ENCODE measurements at places on chromosomes 7 and 10.

DNA sequence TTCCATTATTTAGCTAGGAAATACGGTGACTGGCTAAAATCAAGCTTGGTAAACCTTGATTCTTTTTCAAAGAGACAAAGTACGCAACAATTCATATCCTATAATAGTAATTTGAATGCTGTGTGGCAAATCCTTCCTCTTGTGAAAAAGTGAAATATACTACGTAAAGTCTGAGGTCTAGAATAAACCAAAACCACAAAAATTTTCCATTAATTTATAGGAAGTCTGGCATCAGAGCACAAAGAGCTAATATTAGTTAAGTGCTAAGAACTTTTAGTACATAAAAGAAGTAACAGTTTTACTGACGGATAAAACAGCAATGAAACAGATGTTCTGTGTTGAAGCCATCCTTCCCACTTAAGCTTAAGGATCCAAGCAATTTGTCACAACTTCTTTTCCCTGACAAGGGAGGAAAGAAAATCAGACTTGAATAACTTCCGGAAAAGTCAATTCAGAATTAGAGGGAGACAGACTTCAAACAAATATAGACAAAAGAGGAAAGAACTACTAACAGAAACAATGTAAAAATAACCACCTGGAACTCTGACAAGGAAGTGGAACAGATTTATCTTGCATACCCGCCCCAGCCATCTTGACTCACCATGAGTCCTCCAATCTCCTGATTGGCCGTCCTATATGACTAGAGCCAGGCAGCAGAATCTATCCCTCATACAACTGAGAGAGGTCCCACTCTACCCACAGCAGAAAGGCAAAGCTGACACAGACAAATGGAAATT lies 34.6 kb downstream of the RHEB start:
- DNase-seq: no peak

- no peak for DNase-seq
These were observed 66.0 kb upstream of the DUSP5 start for GRCh38 chr10:110431659-110432058.

- DNase-seq: no peak
These were observed 1.1 kb upstream of the CSGALNACT2 start for GRCh38 chr10:43136995-43137716.

DNA sequence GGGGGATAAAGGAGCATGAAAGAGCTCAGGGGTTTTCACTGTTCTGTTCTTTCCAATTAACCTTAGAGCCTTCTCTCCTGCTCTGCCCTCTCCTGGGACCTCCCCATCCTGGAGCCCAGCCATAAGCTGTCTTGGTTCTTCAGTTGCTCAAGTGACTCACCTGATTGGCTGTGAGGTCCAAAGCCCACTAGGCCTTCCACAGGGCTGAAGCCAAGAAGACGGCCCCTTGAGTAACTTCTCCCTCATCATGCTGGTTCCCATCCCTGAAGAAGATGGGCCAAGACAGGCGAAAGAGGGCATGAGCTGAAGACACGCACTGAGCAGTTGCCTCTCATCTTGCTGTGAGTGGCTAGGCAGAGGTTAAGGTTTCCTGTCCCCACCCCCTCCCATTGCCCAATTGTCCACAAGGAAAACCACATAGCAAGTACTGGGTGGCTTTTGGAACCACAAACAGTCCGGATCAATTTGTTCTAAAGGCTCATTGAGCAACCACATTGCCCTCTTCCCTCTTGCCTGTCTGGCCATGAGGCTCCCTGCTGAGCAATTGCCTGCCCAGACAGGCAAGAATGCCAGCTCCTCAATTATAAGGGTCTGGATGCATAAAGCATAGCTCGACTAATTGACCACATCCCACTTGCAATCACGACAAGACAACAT lies 43.9 kb upstream of the GPAM start:
- no peak for DNase-seq

DNA sequence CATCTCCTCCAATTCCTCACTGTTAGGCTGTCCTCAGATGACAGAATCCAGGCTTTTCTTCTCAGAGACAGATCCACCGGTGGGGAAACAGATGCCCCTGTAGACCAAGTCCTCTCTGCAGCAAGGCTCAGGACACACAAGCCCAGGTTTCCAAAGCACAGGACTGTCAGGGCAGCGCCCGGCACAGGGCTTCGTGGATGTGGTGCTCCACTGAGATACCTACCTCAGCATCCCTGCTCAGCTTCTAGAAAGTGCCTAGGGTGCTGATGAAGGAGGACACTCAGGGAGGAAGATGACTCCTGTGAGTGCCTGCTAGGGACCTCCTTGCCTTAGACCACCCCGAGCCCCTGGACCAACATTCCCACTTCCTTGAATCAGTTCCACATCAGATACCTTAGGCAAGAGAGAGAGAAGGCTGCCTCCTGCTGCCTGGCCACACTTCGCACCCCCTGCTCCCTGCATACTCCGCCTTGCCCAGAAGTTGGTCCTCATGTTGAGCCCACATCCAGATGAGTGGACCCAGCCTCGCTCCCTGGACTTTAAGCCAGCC lies 8.9 kb upstream of the RBP3 start:
- DNase-seq: no peak

DNA sequence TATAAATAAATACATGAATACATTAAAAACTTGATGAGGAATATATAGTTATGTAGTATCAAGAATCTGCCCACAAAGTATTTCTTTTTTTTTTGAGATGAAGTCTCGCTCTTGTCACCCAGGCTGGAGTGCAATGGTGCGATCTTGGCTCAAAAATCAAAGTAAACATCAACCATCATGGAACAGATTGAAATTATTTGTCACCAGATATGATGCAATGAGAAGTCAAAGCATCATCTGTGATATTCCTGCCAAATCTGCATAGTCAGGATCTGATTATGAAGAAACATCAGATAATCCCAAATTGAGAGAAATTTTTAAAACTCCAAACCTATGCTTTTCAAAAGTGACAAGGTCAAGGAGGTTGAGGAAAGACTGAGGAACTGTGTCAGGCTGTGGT lies 5.1 kb upstream of the CYP2C18 start:
- DNase-seq: no peak

- no peak for DNase-seq
These were observed 233.7 kb upstream of the PTN start for GRCh38 chr7:137577184-137577583.

DNA sequence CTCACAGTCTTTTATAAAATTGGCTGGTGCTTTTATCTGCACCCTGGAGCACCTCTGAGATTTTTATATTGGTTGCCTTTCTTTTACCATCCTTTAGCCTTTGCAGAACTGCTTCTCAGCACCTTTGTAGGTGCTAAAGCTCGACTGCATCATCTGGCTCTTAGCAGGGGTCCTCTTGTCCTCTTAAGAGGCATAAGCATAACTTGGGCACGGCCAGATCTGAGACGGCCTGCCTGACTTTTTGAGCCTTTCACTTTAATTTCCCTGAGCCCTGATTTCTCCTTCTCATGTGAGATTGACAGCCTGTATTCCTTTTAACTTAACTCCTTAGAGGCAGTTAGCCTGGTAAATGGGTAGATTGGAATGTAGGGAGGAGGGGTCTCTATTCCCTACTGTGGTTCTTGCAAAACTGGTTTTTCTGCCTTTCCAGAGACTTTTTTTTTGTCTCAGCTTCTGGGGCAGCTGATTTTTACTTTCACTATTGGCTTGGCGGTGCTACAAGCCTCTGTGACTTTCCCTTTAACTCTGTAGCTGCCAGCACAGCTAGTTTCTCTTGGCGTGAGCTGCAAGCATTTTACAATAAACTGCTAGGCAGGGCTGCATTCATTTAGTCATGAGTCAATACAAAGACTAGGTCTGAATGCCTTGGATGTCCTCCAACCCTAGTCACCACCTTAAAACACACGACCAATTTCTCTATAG lies 24.0 kb downstream of the ZPBP start:
- no peak for DNase-seq

GRCh38 chr7:48088559-48089045 lies 463 bp upstream of the UPP1 start:
- peak; percentile 63 for DNase-seq
